Esophagus muscularis mucosa (tissue), 4 donors: ENCODE measurements at places on chromosomes 7 and 10. TPM values are rescaled to one million over a fixed set of nuclear protein-coding genes. Genes with fewer than 3 reads are reported as not detected.
A peak's percentile ranks its signal among the peaks of the same experiment; 100 is the strongest.

- no peak overlapping the region for H3K27ac ChIP-seq
- H3K36me3 ChIP-seq: peaks cover 15% of the 10 kb centered on the region
- no peak overlapping the region for H3K4me3 ChIP-seq
- DNase-seq: no peak
- H3K27me3 ChIP-seq: no peaks in the 10 kb centered on the region
Observed at GRCh38 chr10:80421050-80421706, 12.8 kb downstream of the PRXL2A start.

- no peak within 1 kb of the TSS for H3K27ac ChIP-seq
- no peaks in the 10 kb centered on the region for H3K36me3 ChIP-seq
- peaks cover 13% of the 10 kb centered on the region for H3K4me1 ChIP-seq
Observed at GRCh38 chr7:50304129-50304910, at the start of gene IKZF1. TSS of gene IKZF1 (plus strand) at chr7:50304716. CDS start at chr7:50319062, 14,346 bp downstream.

GRCh38 chr10:28266449-28267224 lies 36.2 kb downstream of the MPP7 start:
- no peaks in the 10 kb centered on the region for H3K27me3 ChIP-seq
- no peaks in the 10 kb centered on the region for H3K36me3 ChIP-seq
- H3K27ac ChIP-seq: no peak overlapping the region
- H3K4me3 ChIP-seq: no peak overlapping the region

- peaks cover 65% of the 10 kb centered on the region for H3K36me3 ChIP-seq
- no peak overlapping the region for H3K27ac ChIP-seq
- H3K4me3 ChIP-seq: no peak overlapping the region
- no peaks in the 10 kb centered on the region for H3K27me3 ChIP-seq
Observed at GRCh38 chr10:125795128-125795527, 19.5 kb upstream of the MMP21 start.

DNA sequence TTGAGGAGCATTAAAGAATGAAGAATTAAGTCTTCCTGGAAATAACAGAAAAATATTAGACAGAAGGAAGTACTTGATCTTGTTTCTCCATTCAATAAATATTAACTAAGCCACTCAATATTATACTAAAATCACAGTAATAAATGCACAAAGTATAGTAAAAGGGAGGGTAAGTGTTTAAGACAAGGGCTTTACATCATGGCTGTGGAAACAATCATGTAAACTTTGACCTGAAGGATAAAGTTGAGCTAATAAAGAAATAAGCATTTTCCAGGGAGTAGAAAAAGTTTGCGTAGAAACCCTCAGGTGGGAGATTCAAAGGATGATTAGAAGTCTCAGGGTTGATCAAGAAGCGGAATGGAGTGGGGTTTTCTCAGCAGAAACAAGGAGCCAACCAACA lies 78.2 kb downstream of the SEMA3C start:
- H3K4me1 ChIP-seq: peaks cover 38% of the 10 kb centered on the region
- no peak overlapping the region for H3K4me3 ChIP-seq
- no peak overlapping the region for H3K27ac ChIP-seq
- H3K27me3 ChIP-seq: no peaks in the 10 kb centered on the region

GRCh38 chr7:114941692-114942091 lies 19.8 kb downstream of the MDFIC start:
- no peak overlapping the region for H3K27ac ChIP-seq
- H3K4me3 ChIP-seq: no peak overlapping the region
- no peaks in the 10 kb centered on the region for H3K27me3 ChIP-seq
- DNase-seq: no peak
- H3K4me1 ChIP-seq: peaks cover 27% of the 10 kb centered on the region

- no peaks in the 10 kb centered on the region for H3K36me3 ChIP-seq
- peaks cover 55% of the 10 kb centered on the region for H3K4me1 ChIP-seq
- no peak overlapping the region for H3K27ac ChIP-seq
- no peak for DNase-seq
Observed at GRCh38 chr7:139698844-139699243, 79.0 kb downstream of the HIPK2 start.

- no peaks in the 10 kb centered on the region for H3K27me3 ChIP-seq
- H3K4me3 ChIP-seq: peak overlapping the region; percentile 8
- H3K36me3 ChIP-seq: no peaks in the 10 kb centered on the region
- DNase-seq: no peak
Observed at GRCh38 chr10:112835944-112836451, 114.0 kb upstream of the TCF7L2 start.

- DNase-seq: no peak
- H3K27me3 ChIP-seq: no peaks in the 10 kb centered on the region
- H3K4me3 ChIP-seq: no peak overlapping the region
- no peaks in the 10 kb centered on the region for H3K4me1 ChIP-seq
- H3K36me3 ChIP-seq: no peaks in the 10 kb centered on the region
Observed at GRCh38 chr10:10156917-10157600, 860.6 kb upstream of the CELF2 start.

- no peaks in the 10 kb centered on the region for H3K4me1 ChIP-seq
- H3K27ac ChIP-seq: no peak overlapping the region
- DNase-seq: no peak
Observed at GRCh38 chr10:112851181-112851580, 98.9 kb upstream of the TCF7L2 start.

- no peaks in the 10 kb centered on the region for H3K4me1 ChIP-seq
- no peak for DNase-seq
- no peaks in the 10 kb centered on the region for H3K36me3 ChIP-seq
- H3K27ac ChIP-seq: no peak overlapping the region
- H3K27me3 ChIP-seq: no peaks in the 10 kb centered on the region
- H3K4me3 ChIP-seq: no peak overlapping the region
Observed at GRCh38 chr7:138226745-138227279, 150.6 kb downstream of the AKR1D1 start.

GRCh38 chr7:24442170-24442777 lies 131.0 kb upstream of the PALS2 start:
- DNase-seq: no peak
- H3K4me3 ChIP-seq: no peak overlapping the region
- H3K36me3 ChIP-seq: no peaks in the 10 kb centered on the region
- no peaks in the 10 kb centered on the region for H3K4me1 ChIP-seq
- H3K27me3 ChIP-seq: no peaks in the 10 kb centered on the region
- no peak overlapping the region for H3K27ac ChIP-seq

DNA sequence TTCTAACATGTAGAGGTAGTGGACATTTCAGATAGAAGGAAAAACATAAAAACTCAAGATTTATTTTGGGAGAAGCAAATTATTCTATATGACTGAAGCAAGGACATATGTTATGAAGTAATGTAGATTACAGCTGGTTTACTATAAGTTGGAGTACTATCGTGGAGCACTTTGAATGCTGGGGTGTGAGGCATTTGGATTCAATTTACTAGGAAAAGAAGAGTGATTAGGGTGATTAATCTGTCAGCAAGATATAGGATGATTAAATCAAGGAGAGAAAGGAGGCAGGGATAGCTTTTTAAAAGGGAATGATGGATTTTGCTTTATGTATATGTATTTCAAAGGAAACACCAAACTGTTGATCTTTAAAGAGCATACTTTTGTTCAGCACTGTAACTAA lies 318.4 kb upstream of the KAT6B start:
- DNase-seq: no peak
- H3K36me3 ChIP-seq: no peaks in the 10 kb centered on the region
- H3K27me3 ChIP-seq: no peaks in the 10 kb centered on the region

- DNase-seq: no peak
- no peaks in the 10 kb centered on the region for H3K36me3 ChIP-seq
- no peak overlapping the region for H3K27ac ChIP-seq
- peaks cover 26% of the 10 kb centered on the region for H3K4me1 ChIP-seq
Observed at GRCh38 chr10:76082232-76082631, 650.8 kb downstream of the LRMDA start.

DNA sequence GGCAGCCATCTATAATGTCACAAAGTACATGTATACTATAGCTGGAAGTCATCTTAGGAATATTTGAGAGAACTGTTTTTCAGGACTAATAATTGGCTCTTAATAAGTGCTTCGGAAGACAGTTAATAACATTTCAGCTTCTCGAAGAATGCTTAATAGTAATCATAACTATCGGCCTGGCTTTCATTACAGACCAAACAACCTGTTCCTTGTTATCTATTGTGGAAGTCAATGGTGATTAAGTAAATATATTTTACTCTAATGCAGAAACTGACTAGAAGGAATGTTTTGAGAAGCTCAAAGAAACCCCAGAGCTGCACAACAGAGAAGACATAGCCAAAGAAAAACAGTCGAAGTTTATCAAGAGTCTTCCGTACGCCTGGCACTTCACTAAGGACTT lies 106.8 kb upstream of the FAM133B start:
- no peaks in the 10 kb centered on the region for H3K36me3 ChIP-seq
- H3K4me1 ChIP-seq: peaks cover 61% of the 10 kb centered on the region
- DNase-seq: no peak
- no peaks in the 10 kb centered on the region for H3K27me3 ChIP-seq

DNA sequence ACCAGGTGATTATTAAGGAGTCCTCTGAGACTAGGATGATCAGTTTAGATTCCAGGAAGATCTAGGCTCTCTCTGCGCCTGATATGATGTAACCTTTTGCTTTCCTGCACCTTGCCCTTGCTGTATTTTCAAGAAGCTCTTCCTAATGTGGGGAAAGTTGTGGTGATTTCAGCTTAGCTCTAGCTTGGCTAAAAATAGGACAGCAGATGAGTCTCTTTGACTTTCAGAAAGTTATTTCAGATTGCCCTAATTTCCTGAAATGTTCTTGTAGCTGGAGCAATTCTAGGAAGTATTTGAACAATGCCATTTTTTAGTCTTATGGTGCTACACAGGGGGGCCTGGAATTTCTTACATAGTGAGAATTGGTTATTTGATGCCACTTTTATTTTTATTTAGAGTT lies 3.8 kb downstream of the LCOR start:
- no peaks in the 10 kb centered on the region for H3K36me3 ChIP-seq
- H3K4me1 ChIP-seq: peaks cover 78% of the 10 kb centered on the region
- peak overlapping the region; percentile 22 for H3K27ac ChIP-seq
- no peak overlapping the region for H3K4me3 ChIP-seq

DNA sequence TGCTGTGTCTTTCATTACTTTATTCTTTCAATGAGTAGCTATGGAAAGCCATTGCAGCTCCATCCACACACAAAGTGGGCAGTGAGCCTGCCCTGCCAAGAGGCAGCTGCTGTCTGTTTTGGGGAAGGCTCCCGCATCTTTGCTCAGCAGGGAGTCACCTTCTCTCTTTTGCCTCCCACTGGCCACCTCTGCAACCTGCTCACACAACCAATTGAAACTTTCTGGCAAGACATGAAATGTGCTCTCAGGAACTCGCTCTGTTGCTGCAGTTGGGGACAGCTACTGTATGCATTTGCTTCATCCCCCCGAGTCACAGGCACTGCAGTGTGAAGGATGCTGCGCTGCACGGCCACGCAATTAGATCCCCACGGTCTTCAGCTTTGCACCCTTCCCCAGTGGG lies 244.8 kb upstream of the NFE2L3 start:
- H3K27ac ChIP-seq: no peak overlapping the region
- DNase-seq: peak; percentile 68
- no peaks in the 10 kb centered on the region for H3K36me3 ChIP-seq
- H3K4me1 ChIP-seq: no peaks in the 10 kb centered on the region
- no peaks in the 10 kb centered on the region for H3K27me3 ChIP-seq
- H3K4me3 ChIP-seq: no peak overlapping the region

- H3K27me3 ChIP-seq: no peaks in the 10 kb centered on the region
- peak overlapping the region; percentile 68 for H3K4me3 ChIP-seq
- peaks cover 16% of the 10 kb centered on the region for H3K4me1 ChIP-seq
- no peak for DNase-seq
Observed at GRCh38 chr10:128211064-128211504, 84.9 kb upstream of the MKI67 start.

DNA sequence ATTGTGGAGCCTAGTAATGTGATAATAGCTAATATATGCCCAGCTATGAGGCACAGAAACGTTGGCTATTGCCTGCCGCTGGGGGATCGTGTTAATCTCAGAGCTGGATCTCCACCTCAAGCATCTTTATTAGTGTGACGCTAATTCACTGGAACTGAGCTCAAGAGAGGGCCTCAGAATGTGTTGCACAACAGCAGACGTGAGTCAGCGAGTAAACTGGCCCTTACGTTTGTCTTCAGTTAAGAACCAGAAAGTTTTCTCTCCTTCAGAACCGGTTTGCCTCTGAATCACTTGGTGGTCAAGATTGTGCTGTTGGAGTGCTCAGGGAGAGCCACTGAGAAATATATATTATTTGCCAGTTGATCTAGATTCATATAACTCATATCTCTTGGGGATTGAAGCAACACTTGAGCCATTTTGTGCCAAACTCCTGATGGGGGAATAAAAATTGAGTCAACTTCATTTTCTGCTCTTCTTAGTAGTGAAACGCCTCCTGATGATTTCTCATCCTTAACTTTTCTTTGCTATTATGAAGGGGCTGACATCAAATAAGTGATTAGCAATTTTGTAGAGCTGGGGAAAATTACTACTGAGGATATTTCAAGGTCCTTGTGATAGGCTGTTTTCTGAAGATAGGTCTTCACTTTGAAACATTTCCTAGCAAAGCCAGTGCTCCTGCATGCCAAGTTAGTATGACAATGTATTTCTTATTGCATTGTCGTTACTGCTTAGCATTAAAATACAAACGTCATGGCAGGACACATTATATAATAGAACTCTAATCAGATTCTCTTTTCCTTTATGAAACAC lies 22.3 kb downstream of the BZW2 start:
- H3K27me3 ChIP-seq: no peaks in the 10 kb centered on the region
- no peaks in the 10 kb centered on the region for H3K36me3 ChIP-seq
- H3K27ac ChIP-seq: peak overlapping the region; percentile 70
- H3K4me3 ChIP-seq: no peak overlapping the region
- DNase-seq: no peak

DNA sequence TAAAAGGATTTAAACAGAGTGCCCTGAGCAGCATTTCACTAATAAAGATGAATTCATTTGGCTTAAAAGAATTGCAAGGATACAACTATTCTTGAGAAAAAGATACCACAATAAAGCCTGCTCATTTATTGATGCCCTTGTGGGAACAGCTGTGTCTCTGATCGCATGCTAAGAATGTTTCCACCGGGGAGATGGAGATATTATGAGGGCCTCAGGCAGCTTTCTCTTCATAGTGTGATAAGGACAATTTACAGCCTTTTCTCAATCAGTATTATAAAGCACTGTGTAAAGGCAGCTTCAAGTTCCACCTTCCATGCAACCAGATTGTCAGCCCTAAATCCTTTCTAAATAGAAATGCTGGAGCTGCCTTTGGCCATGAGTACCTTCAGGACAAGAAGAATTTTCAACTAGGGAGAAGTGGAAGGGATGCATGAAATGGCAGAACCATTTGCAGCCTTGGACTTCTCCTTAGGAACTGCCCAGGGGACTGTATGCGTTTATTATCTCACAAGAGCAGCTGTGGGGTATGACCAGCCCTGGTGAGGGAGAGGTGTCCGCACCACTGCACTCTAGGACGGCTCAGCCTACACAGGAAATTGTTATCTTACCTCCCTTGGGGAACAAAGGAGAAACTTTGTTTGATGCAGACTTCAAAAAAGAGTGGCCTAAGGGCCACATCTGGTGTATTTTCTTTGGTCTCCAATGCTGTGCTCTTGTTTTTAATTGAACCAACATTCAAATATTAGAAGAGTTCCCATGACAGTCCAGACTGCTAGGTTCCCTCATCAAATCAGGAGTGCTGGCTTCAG lies 116.9 kb upstream of the PCGF5 start:
- H3K27me3 ChIP-seq: no peaks in the 10 kb centered on the region
- H3K36me3 ChIP-seq: no peaks in the 10 kb centered on the region
- H3K4me1 ChIP-seq: no peaks in the 10 kb centered on the region
- DNase-seq: no peak
- H3K27ac ChIP-seq: no peak overlapping the region

GRCh38 chr7:106257752-106258151 lies 27.0 kb downstream of the NAMPT start:
- no peak for DNase-seq
- no peaks in the 10 kb centered on the region for H3K4me1 ChIP-seq
- H3K27ac ChIP-seq: no peak overlapping the region

Gene ADGRA1
- 0.06 TPM for total RNA-seq

Gene TDRD1
- 0.13 TPM for total RNA-seq

Gene IL6
- 4.9 TPM for total RNA-seq

Gene TMEM273
- 31.2 TPM for total RNA-seq

Gene BPGM
- 21.8 TPM for total RNA-seq

Gene PRR15
- not detected for total RNA-seq

Gene ZMYND11
- total RNA-seq: 142 TPM

Gene AKR1B15
- not detected for total RNA-seq
